ENCODE measurements at places on chromosomes 5 and 9.

DNA sequence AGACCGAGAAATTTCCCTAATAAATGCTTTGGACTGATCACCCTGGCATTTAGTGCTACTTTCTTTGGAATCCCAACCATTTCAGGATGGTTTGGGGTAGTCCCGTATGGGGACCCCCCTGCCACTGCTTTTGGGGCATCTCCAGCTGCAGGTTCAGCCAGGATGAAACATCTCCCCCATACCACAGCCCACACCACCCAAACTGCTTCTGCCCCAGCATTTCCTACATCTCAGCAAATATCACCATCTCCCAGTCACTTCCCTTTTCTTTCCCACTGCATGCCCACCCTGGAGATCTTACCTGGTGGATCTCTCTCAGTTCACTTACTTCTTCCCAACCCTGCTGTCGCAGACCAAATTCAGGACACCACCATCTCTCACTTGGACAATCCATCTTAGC lies 4.8 kb upstream of the P4HA2 start:
- no peak for DNase-seq

GRCh38 chr9:83698976-83699585 lies 8.7 kb downstream of the UBQLN1 start:
- no peak for DNase-seq

DNA sequence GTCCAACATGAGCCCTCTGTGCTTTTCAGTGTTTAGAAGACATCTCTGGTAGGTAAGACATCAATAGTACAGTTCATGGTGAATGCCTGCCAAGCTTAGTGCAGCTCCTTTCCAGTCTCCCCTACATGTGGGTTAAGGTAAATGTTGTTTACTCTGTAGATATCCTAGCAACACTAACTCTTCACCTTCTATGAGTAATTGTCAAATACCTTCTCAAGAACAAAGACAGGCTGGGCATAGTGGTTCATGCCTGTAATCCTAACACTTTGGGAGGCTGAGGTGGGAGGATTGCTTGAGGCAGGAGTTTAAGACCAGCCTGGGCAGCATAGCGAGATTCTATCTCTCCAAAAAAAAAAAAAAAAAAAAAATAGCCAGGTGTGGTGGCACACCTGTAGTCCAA lies 18.7 kb upstream of the RASGRF2 start:
- no peak for DNase-seq

DNA sequence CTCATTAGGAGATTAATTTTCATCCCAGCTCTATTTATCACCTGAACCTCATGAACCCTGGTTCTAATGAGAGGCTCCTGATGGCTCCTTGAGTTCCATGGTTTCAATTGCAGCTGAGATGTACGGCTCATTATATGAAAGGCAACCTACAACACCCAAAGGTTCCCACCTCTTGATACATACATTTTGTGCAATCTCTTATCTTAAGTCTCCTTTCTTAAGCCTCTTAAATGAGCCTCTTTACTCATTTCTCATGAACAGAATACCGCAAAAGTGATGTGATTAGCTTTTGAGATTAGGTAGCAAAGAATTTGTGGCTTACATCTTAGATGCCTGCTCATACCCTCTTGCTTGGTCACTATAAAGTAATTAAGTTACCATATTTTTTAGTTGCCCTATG lies 1964.0 kb upstream of the CDH6 start:
- no peak for DNase-seq

GRCh38 chr5:76791461-76791860 lies 27.4 kb upstream of the F2RL1 start:
- no peak for DNase-seq

- DNase-seq: peak; percentile 11
These were observed at the start of gene GLRA1 for GRCh38 chr5:151924564-151925301. GLRA1 (minus strand) TSS chr5:151924851; CDS start chr5:151924549, 302 bp downstream.

DNA sequence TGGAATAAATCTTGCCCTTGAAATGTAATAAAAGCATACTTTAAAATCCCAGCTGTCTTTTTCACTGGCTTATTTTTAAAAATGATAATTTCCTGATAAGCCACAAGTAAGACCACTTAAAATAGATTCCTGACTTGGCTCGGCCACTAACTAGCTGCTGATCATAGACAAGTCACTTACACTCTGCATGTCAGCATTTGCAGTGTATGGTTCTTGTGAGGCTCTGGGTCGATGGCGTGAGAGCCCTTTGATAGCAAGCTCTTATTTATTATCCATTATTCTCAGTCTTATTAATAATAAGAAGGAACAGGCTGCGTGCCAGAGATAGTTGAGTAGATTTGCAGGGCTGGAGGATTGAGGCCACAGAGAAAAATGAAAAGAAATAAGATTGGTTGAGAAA lies 110.7 kb upstream of the IL12B start:
- DNase-seq: no peak

DNA sequence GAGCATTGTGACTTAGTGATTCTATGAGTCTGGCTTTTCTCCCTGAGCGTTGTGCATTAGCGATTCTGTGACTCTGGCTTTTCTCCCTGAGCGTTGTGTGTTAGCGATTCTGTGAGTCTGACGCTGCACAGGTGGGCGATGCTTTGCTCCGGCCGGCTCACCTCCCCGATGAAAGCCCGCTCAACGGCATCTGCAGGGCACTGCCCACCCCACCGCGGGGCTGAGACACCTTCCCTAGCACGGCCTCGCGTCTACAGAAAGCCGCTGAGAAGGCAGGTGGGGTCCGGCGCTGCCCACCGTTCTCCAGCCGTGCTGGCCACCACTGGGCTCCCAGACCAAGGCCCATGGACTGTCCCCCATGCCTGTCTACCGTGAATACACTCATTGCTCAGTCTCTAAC lies 12.8 kb upstream of the SLC9A3 start:
- DNase-seq: no peak

GRCh38 chr5:77560677-77561263 lies 68.7 kb upstream of the WDR41 start:
- no peak for DNase-seq

GRCh38 chr9:135326141-135326540 lies 153.4 kb upstream of the PPP1R26 start:
- DNase-seq: no peak

DNA sequence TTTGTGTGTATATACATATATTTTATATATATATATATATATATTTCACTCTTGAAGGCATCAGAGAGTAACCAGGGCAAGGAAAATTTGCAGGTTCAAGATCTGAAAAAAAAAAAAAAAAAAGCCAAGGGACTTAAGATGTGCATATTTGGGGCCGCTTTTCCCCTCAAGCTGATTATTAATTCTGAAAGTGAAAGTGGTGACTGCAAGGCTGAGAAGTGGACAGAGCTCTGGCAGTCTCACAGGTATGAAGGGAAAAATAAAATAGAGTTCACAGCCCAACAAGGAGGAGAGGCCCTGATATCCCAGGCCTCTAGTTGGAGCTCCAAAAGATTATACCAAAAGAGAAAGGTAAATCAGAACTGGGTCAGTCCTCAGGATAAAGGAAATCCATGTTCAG lies 234.4 kb upstream of the GAS1 start:
- DNase-seq: no peak

- no peak for DNase-seq
These were observed 670.1 kb upstream of the CDH9 start for GRCh38 chr5:27708534-27708933.

DNA sequence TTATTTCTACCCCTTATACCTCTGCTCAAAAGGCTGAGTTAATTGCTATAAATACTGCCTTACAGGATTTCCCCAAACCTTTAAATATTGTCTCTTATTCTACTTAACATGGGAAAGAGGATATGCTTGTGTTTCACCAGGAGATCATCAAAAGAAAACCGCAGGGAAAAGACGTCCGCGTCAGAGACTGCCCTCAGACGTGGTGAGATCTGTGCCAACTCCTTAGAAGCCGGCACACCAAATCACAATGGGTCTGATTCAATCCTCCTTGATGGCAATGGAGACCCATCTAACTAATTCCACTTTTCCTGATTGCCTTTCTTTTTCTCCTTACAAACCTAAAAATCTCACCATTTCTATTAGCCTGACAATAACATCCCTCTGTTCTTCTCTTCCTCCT lies 55.0 kb downstream of the SH3PXD2B start:
- no peak for DNase-seq

DNA sequence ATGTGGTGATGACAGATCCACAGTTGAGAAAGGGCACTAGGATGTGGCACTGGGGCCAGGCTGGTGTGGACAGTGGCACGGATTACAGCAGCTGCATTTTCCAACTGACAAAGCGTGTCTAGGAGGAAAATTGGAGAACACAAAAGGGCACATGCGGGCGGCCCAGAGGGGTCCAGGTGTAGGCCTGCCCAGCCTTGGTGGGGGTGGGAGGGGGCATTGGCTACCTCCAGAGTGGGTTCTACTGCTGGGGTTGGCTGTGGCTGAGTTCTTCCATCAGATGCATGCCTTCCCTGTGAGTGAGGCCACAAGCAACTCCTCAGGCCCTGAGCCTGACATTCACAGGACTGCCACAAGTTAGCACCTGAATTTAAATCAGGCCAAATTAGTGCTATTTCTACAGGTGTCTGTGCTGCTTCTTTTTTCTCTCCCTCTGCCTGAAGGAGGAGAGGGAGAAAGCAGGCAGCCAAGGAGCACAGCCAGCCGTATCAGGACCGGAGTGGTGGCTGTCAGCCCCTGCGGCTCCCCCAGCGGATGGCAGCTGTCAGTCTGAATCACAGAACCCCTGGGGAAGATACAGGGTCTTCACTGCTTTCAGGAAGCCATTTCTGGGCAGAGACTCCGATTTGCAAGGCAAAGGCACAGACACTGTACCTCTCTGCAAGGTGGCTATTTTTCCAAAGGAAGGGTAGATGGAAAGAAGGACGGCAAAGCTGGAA lies 464.2 kb downstream of the SPOCK1 start:
- DNase-seq: no peak

DNA sequence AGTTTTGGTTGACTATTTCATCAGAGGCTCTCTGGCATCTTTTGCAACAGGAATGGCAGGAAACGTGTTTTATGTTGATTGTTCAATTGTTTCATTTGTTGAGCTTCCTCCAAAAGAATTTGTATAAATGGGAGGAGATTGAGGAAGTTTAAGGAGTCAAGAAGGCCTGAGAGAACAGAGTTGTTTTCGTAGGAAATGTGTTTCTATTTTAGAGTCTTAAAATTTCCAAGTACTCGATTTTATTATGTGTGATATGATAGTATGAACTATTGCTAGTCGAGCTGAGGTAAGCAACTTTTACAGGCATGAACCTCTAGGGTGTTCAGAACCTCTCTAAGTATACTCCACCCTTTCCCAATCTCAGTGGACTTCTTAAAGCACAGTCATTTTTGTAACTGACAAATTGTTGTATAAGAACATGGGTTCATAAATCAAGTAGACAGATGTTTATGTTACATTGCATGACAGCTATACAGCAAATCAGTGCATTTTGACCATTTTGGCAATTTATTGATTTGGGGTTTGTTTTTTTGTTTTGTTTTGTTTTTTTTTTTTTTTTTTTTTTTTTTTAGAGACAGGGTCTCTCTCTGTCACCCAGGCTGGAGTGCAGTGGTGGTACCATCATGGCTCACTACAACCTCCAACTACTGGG lies 47.4 kb downstream of the POLK start:
- no peak for DNase-seq

DNA sequence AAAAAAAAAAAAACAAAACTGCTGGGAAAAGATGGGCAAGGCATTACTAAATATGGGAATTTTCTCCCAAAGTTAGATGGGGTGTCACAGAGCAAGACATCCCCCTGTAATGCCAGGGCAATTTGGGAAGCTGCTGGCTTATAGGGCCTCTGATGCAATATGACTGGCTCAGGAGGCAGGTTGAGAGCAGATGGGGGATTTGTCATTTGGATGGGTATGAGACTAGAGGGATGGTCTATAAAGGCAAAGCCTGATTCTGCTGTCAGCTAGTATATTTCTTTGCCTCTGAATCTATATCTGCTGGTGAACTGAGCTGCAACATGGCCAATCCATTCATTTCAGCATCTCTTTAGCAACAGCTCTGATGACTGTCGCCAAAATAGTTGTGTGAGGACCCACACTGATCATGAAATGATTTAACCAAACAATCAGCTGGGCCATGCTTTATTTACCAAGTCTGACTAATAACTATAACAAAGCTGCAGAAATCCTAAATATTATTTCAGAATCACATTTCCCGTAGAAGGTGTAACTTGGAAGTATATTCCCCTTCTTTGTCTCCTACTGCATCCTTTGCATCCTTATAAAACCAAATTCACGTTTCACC lies 455.1 kb upstream of the ZNF608 start:
- DNase-seq: no peak

- no peak for DNase-seq
These were observed 28.0 kb upstream of the MAP1B start for GRCh38 chr5:72079288-72079687.

- no peak for DNase-seq
These were observed 1167.7 kb downstream of the MAT2B start for GRCh38 chr5:164672931-164673694.

GRCh38 chr9:72875221-72875620 lies 77.6 kb downstream of the ALDH1A1 start:
- no peak for DNase-seq

GRCh38 chr5:135063056-135063445 lies 29.0 kb upstream of the PITX1 start:
- no peak for DNase-seq

- DNase-seq: no peak
These were observed 15.6 kb upstream of the PRKAA1 start for GRCh38 chr5:40813698-40814281.

GRCh38 chr9:752681-753200 lies 88.8 kb upstream of the DMRT1 start:
- no peak for DNase-seq

- no peak for DNase-seq
These were observed 257.9 kb upstream of the ANKRD55 start for GRCh38 chr5:56490971-56491468.

GRCh38 chr5:77636641-77637169 lies 1.8 kb downstream of the OTP start:
- DNase-seq: no peak

- no peak for DNase-seq
These were observed 47.5 kb downstream of the NEURL1B start for GRCh38 chr5:172688349-172689217.

DNA sequence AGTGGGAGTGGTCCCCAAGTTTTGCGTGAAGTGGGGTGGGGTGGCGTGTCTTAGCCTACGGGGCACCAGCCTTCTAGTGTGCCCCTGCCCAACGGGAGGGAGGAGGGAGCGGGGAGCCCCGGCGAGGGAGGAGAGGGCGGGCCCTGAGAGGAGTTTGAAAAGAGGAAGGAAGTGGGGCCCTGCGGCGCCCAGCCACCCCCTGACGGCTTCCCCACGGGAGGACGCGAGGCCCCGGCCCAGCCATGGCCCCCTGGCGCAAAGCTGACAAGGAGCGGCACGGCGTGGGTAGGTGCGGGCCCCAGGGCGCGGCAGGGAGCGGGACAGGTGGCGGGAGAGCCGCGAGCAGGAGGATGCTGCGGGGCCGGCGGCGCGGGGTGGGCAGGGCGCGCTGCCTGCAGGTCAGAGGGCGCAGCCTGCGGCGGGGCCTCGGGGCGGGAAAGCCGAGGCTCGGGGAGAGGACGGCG lies at the start of gene DOCK2:
Gene DOCK2 (plus strand): TSS at position 191 of the 464 bp plus-strand sequence. CDS start 52 bp downstream, at position 243.
- peak; percentile 50 for DNase-seq

GRCh38 chr9:105306351-105307140 lies 62.1 kb downstream of the SLC44A1 start:
- DNase-seq: no peak

- DNase-seq: no peak
These were observed 99.7 kb upstream of the KIF2A start for GRCh38 chr5:62206150-62206829.

GRCh38 chr9:130537346-130538050 lies 41.9 kb upstream of the FUBP3 start:
- DNase-seq: no peak

- no peak for DNase-seq
These were observed 94.2 kb upstream of the MTAP start for GRCh38 chr9:21708260-21708711.

- no peak for DNase-seq
These were observed 18.3 kb upstream of the GLE1 start for GRCh38 chr9:128486201-128486600.

- no peak for DNase-seq
These were observed 29.3 kb downstream of the ATP6V0E1 start for GRCh38 chr5:173012882-173013281.

All from activated T-helper 1 cell treated with Interleukin-2 at 50 U/mL for 16 hours (primary cell).